NCI-H2107 (cell line): ENCODE measurements at places on chromosomes 13 and 19.

- no peak for DNase-seq
These were observed 5.5 kb upstream of the ADAMTS10 start for GRCh38 chr19:8615813-8616596.

DNA sequence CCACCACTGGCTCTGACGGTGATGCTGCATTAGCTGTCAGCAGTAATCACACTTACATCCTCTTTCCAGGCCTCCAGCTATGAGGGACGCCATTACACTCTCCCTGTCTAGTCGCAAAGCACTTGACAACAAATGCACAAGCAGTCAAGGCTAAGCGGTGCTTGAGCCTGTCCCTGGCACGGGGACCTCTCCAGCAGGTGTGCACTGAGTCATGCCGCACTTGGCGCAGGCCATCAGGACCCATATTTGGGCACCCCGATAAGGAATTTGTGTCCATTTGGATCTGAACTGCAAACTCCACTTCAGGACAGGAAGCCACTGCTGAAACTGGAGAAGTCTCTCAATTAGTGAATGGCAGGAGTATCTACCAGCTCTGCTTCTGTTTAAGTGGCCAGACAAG lies 301.9 kb upstream of the OBI1 start:
- DNase-seq, result no peak

- DNase-seq, result no peak
These were observed 52.4 kb downstream of the TNFSF11 start for GRCh38 chr13:42626176-42626860.

DNA sequence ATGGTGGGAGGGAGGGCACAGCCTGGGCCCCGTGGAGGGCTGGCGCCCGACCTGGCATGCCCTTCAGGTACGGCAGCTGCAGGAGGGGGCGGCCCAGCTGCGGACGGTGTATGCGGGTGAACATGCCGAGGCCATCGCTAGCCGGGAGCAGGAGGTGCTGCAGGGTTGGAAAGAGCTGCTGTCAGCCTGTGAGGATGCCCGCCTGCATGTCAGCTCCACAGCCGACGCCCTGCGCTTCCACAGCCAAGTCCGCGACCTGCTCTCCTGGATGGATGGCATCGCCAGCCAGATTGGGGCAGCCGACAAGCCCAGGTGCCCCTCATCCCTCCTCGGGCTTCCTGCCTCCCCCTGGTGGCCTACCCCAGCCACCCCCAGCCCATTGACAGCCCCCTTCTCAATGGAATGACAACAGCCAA lies 16.6 kb upstream of the SHKBP1 start:
- no peak for DNase-seq

- no peak for DNase-seq
These were observed 8.9 kb downstream of the ZNF546 start for GRCh38 chr19:40005691-40006272.

DNA sequence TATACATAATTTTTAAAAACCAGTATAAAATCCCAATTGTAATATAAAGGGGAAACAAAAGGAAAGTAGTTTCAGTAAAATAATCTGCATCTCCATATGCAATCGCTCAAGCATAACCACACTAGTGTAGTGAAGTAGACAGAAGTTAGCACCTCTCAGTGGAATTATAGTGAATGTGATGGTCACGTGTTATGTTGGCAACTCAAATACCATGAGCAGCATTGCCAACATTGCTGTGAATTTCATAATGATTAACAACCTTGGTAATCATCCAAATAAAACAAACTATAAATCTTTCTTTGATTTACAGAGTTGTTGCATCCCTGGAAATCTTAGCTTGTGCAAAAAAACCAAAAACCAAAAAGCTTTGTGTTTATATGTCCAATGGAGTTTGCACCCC lies 77.3 kb upstream of the SIAH3 start:
- no peak for DNase-seq
